Omental fat pad (tissue), 4 donors: ENCODE measurements at places on chromosomes 7 and 10. TPM values are rescaled to one million over a fixed set of nuclear protein-coding genes. Genes with fewer than 3 reads are reported as not detected.

DNA sequence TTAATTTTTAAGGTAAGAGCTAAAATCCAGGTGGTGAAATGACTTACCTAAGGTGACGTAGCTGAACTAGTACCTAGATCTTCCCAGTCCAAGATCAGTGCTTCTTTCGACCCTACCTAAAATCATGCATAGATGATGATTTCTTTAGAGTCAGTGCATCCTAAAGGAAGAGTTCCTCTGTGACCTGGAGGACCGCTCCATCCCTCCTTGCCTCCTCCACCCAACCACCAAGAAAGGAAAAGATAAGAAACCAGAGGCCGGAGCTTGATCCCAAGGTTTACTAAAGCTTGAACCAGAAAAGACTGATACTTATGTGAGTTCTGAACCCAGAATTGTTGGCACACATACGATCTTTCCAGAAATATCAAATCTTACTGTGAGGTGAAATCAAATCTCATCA, 101.8 kb downstream of the CABCOCO1 start:
- DNase-seq = no peak

- no peak for DNase-seq
Measured at GRCh38 chr10:88920986-88921593, 31.5 kb downstream of the ACTA2 start.

GRCh38 chr7:70775570-70776156, 356.3 kb upstream of the GALNT17 start:
- DNase-seq = no peak

DNA sequence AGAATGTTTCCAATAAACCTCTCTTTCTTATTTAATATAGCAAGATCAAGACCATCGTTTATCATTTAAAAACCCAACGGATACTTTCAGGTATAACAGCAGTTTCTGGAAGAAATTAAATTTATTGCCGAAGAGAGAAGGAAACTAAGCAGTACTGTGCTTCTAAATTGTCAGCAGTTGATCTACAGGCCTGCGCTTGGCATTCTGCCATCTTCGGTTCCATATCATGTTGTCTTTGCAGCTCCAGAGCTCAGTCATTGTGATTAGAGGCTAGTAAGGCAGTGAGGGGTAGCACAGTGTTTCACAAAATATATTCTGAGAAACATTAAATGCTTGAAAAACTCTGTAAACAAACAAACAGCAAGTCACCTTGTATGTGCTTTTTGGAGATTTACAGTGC, 301.3 kb downstream of the REEP3 start:
- DNase-seq = no peak

The CAV2 gene
- 171 TPM for total RNA-seq

- DNase-seq = no peak
Measured at GRCh38 chr10:49282306-49282705, 16.7 kb upstream of the C10orf71 start.

- DNase-seq = no peak
Measured at GRCh38 chr10:43166880-43167497, 28.7 kb downstream of the CSGALNACT2 start.

The ZP3 gene
- 0.65 TPM for total RNA-seq

DNA sequence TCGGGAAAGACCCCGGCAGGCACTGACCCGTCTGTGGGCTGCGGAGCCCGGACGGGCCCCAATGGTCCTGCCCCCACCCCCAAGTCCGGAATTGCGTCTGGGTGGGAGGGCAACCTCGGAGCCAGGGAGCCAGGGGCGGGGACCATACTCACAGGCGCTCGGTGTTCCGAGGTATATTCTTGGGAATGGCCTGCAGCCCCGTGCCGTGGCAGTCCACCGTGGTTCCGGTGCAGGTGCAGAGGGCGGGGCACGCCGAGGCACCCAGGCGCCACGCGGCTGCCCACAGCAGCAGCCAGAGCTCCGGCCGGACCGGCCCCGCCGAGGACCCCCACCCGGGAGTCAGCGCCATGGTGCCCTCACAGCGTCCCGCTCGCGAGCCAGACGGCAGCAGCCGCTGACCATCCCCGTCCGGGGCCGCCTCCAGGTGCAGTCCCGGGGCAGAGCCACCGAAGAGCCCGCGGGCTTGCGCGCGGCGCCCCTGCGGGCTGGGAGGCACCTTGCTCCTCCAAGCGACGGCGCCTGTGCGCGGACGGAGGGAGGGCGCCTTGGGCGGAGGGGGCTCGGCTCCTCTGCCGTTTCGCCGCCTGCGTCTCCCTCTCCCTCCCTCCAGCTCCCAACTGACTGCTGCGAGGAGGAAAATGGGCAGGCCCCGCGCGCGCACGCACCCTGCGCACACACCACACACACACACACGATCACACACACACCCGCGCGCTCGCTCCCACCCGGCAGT, at the start of gene SLIT1:
SLIT1 (minus strand) TSS at position 634 of the 733 bp plus-strand sequence; CDS start at position 349, 285 bp downstream.
- no peak for DNase-seq

DNA sequence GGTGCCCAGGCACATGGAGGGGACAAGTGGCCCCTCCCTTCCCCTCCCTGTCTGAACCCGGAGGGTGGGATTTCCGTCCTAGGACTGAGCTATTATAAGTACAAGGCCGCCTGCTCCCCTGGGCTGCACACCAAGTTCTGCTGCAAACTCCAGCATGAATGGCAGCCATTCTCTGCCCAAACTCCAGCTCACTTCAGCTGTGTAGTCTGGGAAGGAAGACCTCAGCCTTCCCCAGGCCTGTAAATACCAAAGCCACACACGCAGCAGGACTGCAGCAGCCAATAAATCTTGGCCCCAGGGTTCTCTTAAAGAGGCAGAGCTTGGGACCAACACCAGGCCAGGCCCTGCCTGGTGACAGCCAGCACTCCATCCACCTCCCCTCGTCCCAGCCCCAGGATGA, 291.3 kb upstream of the ZMIZ1 start:
- DNase-seq = peak; percentile 16

GRCh38 chr10:36676321-36676720, 449.1 kb upstream of the ANKRD30A start:
- no peak for DNase-seq

DNA sequence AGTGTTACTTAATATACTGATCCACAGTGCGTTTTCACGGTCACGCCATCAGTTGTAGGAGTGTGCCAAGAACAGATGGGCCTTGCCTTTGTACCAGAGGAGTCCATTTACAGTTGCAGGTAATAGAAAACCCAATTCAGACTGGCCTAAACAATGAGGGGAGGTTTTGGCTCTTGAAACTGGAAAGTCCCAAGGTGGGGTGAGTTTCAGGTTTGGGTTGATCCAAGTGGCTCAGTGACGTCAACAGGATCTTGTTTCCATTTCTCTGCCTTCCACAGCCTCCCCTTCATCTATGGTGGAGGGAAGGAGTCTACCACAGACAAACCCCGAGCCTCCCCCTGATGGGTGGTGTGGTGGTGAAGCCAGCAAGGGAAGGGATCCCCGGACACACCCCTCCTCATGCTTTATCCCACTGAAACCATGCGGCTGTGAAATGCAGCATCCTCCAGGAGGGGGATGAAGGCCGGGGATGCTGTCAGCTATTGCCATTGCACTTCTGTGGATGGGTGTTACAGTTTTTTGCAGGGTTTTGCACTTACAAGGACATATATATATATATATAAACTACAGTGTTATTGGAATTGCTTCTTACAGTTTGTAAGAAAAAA, 14.8 kb upstream of the SH2D4B start:
- no peak for DNase-seq

DNA sequence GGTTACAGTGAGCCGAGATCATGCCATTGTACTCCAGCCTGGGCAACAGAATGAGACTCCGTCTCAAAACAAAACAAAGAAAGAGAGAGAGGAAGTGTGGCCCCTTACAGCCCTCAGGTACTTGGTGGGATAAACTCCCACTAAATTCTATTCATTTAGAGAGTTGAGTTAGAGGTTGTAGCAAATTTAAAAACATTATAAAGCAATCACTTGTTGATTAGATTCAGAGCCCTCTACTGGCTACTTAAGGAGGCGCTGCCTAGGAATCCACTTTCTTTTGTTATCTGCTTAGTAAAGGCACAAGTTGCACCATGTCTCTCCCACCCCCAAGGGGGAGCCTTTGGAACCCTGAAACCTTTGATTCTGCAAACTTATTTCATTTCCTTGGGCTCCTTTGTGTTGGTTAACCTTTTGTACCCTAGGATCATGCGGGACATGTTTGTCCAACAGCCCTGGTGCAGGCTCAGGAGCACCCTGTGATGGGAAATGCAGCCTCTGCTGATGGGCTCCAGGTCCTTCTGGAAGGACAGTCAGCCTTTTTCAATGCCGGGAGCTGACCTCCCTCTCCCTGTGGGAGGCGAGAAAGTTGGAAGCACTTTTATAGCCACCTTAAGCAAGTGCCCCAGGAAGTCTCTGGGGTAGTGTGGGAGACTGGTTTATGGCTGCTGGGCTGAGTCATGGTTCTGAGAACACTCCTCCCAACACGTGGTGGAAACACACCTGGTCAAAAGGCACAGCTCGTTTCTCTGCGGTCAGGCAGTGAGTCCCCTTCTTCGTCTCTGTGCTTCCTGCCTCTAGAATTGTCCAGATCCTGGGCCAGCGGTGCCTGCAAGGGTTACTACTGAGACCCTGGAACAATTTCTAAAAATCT, 2.3 kb downstream of the HKDC1 start:
- no peak for DNase-seq

DNA sequence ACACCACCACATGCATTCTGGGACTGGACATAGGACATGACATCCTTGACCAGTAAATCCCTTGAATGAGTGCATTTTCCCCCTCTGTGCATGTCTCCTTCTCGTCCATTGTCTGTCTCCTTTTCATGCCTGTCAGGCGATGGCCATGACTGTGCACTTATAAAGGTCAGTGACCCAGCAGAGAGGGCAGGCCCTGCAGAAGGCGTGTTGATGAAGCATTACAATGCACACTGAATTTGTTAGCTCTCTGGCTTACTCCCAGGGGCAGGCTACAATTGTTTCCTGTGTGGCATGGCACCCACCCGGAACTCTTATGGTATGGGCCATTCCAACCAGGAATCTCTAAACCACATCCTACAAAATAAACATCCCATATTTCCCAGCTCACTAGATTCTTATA, 71.1 kb downstream of the SAMD9 start:
- no peak for DNase-seq

The CXCL12 gene
- 137 TPM for total RNA-seq

The HOXA7 gene
- 6.1 TPM for total RNA-seq

DNA sequence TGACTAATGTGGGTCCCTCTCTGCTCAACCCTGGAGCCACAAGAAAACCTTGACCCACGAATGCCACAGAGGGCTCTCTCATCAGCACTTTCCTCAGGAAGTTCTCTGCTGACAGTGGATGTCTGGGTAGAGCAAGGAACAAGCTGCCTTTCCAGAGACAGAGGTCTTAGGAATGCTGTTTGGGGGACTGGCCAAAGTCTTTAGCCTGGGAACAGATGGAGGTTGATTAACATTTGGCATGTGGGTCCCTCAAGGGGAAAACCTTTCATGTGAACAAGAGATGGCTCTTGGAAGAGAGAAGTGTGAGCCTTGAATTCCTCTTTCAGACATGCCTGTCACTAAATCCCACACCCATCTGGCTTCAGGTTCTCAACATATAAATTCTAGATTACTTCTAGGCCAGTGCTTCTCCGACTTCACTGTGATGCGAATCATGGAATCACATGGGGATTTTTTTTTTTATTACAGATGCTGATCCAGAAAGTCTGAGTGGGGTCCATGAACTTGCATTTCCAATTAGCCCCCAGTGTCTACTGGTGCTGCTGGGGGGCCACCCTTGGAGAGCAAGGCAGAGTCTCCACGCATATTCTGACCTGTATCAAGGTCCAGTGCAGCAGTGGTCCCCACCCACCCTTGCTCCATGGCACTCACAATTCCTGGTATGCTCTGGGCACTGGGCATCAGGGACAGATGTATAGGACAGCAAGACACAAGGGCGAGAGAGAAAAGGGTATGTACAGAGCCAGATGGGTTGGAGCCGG, 360.4 kb downstream of the CXCL12 start:
- no peak for DNase-seq

- no peak for DNase-seq
Measured at GRCh38 chr10:122162671-122163173, 108.4 kb upstream of the BTBD16 start.

The HOXA3 gene
- 11.0 TPM for total RNA-seq

GRCh38 chr7:5519515-5519928, 95.9 kb upstream of the TNRC18 start:
- DNase-seq = no peak

DNA sequence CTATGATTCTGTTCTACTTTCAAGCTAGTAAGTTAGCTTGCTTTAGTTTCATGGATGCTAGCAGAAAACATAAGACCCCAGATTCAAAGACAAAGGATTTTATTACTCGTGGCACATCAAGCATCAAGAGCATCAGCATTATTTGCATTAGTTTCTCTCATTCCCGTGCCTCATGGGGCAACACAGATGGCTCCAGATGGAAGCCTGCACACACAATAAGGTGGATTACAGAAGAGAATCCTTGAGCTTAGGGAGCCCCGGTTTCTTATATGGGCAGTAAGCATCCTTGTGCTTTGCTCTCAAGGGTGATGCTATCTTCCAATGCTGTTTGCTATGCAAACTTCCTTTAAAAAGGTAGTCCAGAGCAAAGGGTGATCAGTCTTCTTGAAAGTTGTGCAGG, 10.7 kb upstream of the CAPZA2 start:
- DNase-seq = no peak

The ACTL6B gene
- not detected for total RNA-seq

The ZNF117 gene
- total RNA-seq = 19.8 TPM
